ENCODE measurements at places on chromosomes 5 and 9.

- no peak for DNase-seq
These were observed 122.7 kb upstream of the LPAR1 start for GRCh38 chr9:111161015-111161415.

DNA sequence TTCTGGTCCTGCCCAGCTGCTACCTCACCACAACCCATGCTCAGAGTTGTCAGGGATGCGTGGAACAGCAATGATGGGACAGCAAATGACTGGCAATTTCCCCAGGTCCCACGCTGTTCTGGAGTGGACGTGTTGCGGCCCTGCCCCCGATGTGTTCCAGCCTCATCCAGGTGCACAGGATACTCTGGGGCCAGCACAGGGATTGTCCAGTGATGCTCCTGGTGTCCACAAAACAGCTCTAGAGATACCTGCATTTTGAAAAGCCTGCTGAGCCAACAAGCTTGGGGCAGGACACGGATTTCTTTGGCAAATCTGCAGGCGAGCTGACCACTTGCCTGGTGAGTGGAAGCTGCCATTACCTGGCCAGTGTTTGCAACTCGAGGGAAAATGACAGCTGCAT lies 88.7 kb downstream of the ANKRD33B start:
- no peak for DNase-seq

- no peak for DNase-seq
These were observed 46.8 kb upstream of the SARDH start for GRCh38 chr9:133784731-133785561.

DNA sequence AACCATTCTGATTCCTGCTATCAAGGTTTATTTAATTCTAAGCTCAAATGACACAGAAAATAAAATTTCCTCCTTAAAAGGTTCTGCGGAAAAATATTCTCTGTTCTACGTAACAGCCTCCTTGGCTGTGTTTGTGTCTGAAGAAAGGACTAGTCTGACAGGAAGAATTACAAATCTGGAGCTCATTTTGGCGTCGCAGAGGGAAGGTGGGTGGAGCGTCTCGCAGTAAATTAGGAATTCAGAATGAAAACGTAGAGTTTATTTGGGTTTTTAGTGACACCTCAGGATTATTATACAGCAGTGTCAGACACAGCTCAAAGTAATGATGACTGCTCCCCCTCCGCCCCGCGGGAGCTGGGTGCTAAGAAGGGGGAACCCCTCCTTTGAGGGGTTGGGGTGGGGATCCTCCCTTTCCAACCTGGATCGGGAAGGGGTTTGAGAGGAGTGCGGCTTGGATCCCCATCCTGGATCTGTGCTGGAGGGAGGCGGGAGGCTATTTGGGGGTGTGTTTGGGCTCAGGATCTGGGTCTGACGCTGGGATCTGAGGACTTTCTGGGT lies 933 bp upstream of the TGFBR1 start:
- no peak for DNase-seq

DNA sequence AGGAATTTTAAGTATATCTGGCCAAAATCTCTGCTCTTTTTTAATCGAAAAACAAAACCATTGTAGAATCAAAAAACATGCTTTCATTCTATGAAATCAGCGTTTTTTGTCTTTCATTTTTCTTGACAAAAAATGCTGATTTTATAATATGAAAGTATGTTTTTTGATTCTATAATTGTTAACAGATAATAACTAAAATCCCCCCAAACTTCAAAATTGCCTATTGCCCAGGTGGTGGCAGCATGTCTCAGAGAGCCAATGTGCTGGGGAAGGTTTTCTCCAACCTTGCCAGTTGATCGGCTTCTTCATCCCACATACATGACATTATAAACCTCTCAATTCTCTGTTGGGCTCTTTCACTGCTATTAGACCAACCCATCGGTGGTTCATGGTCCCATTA lies 5.1 kb upstream of the SMIM15 start:
- DNase-seq, result peak; percentile 31

- DNase-seq, result no peak
These were observed 9.5 kb downstream of the LHFPL2 start for GRCh38 chr5:78638973-78639669.

DNA sequence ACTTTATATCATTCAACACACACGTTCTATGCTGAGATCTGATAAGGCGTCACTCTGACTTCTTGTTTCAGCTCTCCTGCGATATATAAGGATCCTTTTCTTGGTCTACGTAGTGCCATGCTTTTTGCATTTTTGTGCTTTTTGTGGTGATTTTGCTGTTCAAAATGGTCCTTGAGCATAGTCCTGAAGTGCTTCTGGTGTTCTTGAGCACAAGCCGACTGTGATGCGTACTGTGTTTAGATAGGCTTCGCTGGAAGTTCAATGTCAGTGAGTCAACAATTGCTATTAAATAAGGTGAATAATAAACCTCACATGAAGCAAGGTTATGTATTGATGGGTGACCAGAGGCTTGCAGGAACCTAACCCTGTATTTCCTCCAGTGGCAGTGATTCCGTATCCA lies 46.8 kb downstream of the ACO1 start:
- no peak for DNase-seq

DNA sequence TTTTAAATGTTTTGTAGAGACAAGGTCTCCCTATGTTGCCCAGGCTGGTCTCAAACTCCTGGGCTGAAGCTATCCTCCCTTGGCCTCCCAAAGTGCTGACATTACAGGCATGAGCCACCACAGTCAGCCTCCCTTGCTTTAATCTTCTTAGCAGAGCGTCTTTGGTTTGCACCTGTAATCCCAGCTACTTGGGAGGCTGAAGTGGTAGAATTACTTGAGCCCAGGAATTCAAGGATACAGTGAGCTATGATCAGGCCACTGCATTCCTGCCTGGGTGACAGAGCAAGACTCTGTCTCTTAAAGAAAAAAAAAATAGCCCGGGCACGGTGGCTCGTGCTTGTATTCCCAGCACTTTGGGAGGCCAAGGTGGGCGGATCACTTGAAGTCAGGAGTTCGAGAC lies 27.8 kb downstream of the UBE2D2 start:
- no peak for DNase-seq

- DNase-seq, result no peak
These were observed 9.9 kb upstream of the NUDT12 start for GRCh38 chr5:103572454-103572853.

GRCh38 chr5:82276800-82277612 lies 1.1 kb downstream of the RPS23 start:
- DNase-seq, result no peak

DNA sequence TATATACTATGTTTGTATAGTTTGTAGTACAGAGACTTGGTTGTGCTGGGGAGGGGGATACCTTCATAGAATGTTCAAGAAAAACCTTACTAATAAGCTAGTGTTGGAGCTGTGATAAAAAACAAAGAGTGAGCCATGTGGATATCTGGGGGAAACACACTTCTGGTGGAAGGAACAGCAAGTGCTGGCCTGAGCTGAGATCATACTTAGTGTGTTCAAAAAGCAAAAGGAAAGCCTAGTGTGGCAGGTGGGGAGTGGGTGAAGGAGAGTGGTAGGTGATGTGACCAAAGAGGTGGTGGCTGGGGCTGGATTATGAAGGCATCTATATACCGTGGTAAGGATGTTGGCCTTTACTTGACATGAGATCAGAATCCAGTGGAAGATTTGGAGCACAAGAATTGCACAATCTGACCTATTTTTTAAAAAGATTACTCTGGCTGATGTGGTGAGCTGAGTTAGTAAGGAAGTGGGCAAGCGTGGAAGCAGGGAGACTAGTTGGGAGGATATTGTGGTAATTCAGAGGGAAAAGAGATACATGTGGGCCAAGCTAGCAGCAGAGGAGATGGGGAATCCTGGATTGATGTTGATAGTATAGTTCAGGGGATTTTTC lies 26.6 kb downstream of the PALM2AKAP2 start:
- no peak for DNase-seq

- no peak for DNase-seq
These were observed 71.5 kb downstream of the HSPA4 start for GRCh38 chr5:133123297-133123696.

- no peak for DNase-seq
These were observed 20.9 kb downstream of the FAM13B start for GRCh38 chr5:138011991-138012390.

- DNase-seq, result no peak
These were observed 186.8 kb downstream of the PALM2AKAP2 start for GRCh38 chr9:109966643-109967368.

GRCh38 chr9:91771027-91771426 lies 179.0 kb downstream of the ROR2 start:
- DNase-seq, result no peak

DNA sequence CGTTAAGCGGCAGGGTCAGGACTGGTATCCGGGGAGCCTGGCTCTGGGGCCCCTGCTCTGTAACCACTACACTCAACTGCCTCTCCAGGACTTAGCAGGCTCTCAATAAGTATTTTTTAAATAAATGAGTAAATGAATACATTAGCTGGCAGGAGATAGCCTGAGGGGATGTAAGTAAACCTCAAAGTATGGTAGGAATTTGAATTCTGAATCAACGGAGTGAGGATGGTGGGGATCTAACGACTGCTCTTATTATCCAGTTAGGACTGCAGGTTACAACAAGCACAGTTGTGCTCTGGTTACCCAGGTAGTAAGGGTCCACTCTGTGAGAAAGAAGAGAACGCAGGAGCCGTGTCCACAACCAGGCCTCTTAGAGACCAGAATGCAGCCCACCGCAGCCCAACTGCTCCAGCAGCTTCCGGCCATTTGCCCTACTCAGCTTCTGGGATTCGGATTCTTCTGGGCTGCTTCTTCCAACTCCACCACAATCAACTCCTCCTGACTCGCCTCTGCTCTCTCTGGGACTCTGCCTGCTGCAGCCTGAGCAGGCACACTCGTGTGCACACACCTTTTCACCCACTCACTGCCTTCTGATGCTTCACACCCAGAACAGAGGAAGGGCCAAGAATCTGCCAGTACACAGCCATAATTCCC lies 52.6 kb downstream of the MED27 start:
- DNase-seq, result peak; percentile 57

DNA sequence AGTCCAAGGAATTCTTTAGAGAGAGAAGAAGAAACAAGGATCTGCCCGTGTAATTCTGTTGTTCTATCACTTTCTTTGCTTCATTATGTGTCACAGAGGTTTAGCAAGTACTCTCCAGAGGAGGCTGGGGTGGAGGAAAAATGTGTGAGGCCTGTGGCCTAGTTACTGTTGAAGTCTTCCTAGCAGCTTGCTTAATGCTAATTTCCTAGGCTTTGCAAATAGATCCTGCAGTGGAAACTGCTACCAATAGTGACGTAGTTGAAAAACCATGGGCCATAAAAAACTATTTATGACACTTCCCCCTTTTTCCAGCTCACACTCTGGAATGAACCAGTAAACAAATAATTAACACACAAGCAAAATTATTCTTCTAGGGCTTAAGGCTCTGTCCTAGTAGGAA lies 27.0 kb upstream of the C9orf72 start:
- no peak for DNase-seq

GRCh38 chr9:81566074-81566698 lies 123.2 kb downstream of the TLE1 start:
- DNase-seq, result no peak

DNA sequence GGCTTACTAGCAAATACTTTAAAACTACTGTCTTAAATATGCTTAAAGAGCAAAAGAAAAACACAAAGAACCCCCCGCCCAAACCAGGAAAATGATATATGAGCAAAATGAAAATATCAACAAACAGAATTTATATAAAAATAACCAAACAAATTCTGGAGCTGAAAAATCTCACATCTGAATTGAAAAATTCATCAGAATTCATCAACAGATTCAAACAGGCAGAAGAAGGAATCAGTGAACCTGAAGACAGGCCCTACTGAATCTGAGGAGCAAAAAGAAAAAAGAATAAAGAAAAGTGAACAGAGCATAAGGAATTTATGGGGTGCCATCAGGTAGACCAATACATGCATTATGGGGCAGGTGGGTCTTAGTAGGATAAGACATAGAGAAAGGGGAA lies 49.8 kb upstream of the SPTLC1 start:
- DNase-seq, result no peak

DNA sequence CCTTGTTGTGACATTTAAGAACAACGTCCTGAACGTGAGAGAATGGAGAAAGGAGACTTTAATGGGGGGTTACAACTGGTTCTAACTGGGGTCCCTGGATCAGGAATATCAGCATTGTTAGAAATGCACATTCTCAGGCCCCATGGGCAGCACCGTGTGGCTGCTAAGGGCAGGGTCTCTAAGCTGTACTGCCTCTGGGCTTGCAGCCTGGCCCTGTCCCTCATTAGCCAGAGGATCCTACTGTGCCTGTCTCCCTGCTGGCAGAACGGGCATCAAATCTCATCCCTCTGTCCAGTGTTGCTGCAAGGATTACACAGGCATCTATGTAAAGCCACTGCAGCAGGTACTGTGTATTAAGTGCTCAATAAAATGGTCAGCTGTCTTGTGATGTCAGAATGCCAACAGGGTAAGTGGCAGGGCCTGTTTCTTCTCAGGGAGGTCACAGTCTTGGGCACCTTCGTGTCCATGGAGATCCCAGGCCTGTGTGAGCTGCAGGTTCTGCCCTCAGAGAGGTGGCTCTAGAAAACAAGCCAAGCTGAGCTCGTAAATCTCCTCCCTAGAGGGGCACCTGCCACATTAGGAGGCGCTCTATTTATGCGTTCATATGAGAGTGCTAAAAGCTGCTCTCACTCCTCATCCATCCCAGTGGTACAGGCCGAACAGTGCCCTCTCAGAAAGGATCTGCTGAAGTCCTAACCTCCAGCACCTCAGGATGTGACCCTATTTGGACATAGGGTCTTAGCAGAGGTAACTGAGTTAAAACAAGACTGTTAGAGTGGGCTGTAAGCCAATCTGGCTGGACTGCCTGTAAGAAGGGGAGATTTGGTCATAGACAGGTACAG lies 210.5 kb downstream of the GADD45G start:
- DNase-seq, result no peak

- DNase-seq, result peak; percentile 57
These were observed 207.7 kb downstream of the MEF2C start for GRCh38 chr5:88675168-88675707.

DNA sequence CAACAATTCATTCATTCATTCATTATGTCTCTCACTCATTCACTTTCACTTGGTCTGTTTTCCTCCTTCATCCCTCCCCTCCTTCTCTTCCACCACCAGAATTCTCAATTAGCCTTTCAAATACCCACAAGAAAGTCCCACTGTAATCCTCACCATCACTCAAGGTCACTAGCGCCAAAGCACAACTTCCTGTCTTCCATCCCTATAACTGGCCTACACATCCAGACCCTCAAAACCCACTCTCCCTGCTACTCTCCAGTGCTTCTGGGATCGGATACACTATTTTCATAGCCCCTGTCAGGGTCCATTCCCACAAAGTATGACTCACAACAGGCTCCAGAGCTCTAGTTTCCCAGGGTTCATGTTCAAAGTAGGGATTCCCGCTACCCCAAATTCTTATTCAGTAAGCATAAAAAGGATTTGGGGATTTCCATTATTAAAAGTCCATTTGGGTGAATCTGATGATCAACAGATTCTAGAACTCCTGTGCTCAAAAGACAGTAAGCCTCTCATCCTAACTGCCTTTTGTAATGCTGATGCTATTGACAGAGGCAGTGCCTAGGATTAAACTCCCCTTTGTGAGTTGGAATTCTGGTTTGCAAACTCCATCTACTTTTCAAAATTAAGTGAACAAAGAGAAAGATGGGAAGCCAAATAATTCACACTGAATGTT lies 250.9 kb downstream of the SEMA5A start:
- DNase-seq, result no peak
